ENCODE measurements at places on chromosomes 12 and 14.

GRCh38 chr14:41900644-41901043, 294.0 kb downstream of the LRFN5 start:
- DNase-seq: no peak

GRCh38 chr12:19517583-19517982, 78.3 kb downstream of the AEBP2 start:
- no peak for DNase-seq

GRCh38 chr14:100761481-100761880, 34.8 kb downstream of the DLK1 start:
- DNase-seq: no peak

DNA sequence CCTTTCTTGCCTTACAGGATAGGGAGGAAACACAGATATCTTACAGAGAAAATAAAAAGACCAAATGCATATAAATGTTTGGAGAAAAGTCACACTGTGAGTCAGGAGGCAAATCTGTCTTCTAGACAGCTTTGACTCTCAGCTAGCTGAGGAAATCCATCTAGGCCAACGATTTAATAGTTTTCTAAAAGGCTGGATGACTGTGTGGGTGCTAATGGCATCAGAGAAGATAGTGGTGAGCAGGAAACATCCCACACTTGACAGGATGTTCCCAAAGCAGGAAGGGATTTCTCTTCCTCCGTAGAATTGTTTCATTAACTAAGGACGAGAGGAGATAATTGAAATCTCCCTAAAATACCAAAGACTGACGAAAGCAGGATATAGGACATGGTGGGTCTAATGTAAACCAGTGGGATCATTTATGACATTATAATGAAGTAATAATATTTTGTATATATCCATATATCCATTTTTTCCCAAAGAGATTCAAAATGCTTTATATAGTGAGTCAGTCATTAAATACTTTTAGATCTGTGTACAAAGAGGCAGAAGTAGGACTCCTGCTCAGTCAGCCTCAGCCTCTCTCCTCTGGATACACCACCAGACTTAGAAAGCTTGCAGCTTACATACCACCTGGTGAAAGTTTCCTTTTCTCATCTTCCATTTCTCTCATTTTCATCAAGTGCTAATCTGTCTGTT, 44.3 kb upstream of the PSMA6 start:
- DNase-seq: no peak

DNA sequence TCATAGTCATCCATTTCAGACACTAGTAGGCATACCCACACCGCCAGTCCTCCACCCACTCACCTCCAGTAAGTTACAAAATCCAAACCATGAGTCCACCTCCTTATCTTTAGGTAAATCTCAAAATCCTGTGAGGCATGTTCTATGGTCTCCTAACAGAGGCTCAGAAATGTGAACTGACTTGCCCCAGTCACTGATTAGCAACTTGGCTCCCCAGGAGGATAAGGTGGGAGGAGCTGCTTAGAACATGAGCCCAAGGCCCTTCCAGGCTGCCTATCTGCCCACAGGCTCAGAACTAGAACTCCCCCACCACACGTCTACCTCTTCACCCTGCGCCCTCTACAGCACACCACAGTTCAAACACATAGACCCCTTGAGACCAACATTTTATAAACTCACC, 19.9 kb downstream of the SETD3 start:
- no peak for DNase-seq

- DNase-seq: no peak
Observed at GRCh38 chr12:52521568-52522266, 1.5 kb upstream of the KRT5 start.

- DNase-seq: no peak
Observed at GRCh38 chr12:11497995-11498394, 102.6 kb upstream of the PRB2 start.

Data from activated CD4-positive, alpha-beta T cell treated with anti-CD3 and anti-CD28 coated beads for 48 hours (primary cell).